ENCODE measurements at places on chromosomes 1 and 21.

DNA sequence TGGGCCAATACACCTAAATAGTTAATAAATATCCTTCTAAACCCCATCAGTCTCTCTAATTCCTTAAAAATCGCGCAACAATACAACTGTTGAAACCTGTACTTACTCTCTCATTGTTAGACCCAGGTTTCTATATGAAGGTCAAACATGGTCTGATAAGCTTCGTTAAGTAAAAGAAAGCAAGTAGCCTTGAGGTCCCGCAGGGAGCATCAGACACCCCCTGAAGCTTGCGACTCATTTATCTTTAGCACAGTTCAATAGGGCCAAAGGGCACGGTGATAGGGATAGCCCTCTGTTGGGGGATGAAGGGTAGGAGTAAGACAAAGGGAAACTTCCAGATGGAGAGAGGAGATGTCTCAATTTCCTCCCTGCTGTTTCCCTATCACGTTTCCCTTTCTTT is 27.3 kb upstream of the THEM4 start:
- no peak for DNase-seq

GRCh38 chr21:42518626-42519025 is 5.0 kb downstream of the SLC37A1 start:
- no peak for DNase-seq

- DNase-seq, result peak; percentile 53
Measured at GRCh38 chr21:37675202-37675801, 241.0 kb downstream of the KCNJ6 start.

GRCh38 chr1:57655161-57655560 is 231.3 kb upstream of the DAB1 start:
- no peak for DNase-seq

- no peak for DNase-seq
Measured at GRCh38 chr1:113662101-113662500, 97.2 kb downstream of the PHTF1 start.

DNA sequence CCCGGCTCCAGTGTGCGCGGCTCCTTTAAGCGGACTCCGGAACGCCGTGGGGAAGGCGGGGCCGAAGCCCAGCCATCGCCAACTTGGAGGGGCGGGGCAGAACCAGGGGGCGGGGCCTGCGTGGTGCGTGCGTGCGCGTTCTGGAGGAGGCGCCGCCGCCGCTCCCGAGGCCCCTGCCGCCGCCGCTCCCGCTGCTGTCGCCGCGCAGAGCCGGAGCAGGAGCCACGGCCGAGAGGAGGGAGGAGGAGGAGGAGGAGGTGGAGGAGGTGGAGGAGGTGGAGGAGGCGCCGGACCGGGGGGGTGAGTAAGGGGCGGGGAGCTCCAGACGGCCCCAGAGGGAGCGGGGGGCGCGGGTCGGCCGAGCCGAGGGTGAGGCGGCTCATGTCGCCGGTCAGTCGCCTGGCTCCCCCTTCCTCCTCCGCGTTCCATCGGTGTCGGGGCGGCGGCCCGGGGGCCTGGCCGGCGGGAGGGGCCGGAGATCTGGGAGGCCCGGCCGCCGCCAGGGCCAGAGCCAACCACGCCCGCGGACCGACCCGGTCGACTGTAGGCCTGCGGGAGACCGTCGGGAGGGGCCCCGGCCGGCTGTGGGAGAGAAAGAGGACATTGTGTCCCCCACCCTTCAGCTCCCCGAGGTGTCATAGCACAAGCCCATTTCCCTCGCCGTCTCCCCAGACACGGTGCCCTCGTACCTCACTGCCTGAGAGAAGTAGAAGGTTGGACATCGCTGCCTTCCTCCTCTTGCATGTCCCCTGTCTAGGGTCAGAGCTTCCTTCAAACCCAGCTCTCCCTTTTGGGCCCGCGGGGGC is at the start of gene RAP1A:
TSS of gene RAP1A (plus strand) at position 155 of the 806 bp plus-strand sequence. CDS start 71,572 bp downstream, outside the sequence.
- DNase-seq, result peak; percentile 92

- no peak for DNase-seq
Measured at GRCh38 chr1:153426809-153427208, 10.5 kb downstream of the S100A7A start.

DNA sequence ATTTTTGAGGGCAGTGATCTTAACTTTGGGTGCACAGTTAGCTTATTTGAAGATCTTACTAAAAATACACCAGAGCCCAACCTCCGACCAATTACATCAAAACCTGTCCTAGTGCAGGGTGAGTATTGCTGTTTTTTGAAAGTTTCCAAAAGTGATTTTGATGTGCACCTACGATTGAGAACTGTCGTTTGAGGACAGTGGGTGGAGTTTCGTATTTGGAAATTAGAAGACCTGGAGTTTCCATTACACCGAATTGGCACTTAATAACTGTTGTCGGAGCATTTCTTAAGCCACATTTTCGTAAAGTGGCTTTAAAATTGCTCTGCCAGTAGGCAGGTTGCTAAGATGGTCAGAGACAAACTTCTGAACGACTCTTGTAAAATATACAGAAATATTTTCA is 1.1 kb downstream of the SOD1 start:
- DNase-seq, result no peak

DNA sequence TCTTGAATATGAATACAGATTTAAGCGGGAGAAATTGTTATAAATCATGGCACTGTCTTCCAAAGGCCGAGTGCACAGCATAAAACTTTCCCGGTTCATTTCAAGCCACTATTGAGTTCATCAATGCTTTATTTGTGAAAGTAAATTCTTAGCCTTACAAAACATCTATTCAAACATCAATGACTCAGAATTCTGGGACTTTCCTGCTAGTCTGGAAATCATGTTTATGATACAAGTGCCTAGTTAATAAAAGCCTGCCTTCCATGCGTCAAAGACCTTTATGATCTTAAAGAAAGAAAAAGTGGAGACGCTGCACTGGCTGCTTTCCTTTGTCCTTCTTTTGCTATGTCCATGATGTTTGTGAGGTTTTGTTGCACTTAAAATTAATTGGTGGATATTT is 137.7 kb downstream of the SETD4 start:
- no peak for DNase-seq

GRCh38 chr1:234608025-234608910 is 1.7 kb downstream of the IRF2BP2 start:
- peak; percentile 81 for DNase-seq

DNA sequence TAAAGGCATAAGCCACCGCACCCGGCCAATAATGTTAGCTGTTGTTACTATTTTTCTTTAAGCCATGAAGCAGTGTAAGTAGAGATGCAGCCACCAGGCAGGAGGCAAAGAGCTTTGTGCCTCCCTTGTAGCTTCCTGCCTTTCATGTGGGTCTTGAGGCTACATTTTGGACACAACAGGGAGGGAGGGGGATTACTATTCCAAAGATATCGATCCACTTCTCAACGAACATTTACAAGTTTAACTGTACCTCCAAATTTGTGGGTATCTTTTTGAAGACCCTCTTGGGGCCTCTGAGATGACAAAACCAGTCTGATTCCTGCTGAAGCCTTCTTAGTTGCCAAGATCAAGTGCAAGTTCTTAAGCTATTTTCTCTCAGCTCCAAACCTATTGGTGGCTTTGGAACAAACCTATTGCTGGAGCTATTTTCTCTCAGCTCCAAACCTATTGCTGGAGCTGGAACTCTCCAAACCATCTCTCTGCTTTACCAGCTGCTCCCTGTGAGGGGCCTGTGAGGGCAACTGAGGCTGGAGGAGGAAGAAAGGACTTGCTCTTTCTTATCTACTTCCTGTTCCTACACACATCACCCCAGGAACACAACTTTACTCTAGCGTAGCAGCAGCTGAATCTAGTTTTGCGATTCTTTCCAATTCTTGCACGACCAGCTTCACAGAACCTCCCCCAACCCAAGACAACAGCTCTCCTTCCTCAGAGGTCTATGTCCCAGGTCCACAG is 16.1 kb upstream of the RCAN3 start:
- no peak for DNase-seq

GRCh38 chr1:229769006-229769405 is 143.0 kb downstream of the URB2 start:
- DNase-seq, result no peak

- no peak for DNase-seq
Measured at GRCh38 chr1:155000411-155000725, 2.2 kb upstream of the ZBTB7B start.

- DNase-seq, result no peak
Measured at GRCh38 chr1:63635681-63636080, 42.5 kb downstream of the PGM1 start.

GRCh38 chr1:244852694-244853093 is 11.6 kb downstream of the HNRNPU start:
- DNase-seq, result no peak

- no peak for DNase-seq
Measured at GRCh38 chr1:171983584-171983983, 142.3 kb downstream of the DNM3 start.

GRCh38 chr1:67307251-67308060 is at the start of gene IL12RB2:
Gene IL12RB2, plus strand, starts transcription at chr1:67307873. Its CDS starts 12,496 bp downstream, at chr1:67320369.
- DNase-seq, result peak; percentile 76

DNA sequence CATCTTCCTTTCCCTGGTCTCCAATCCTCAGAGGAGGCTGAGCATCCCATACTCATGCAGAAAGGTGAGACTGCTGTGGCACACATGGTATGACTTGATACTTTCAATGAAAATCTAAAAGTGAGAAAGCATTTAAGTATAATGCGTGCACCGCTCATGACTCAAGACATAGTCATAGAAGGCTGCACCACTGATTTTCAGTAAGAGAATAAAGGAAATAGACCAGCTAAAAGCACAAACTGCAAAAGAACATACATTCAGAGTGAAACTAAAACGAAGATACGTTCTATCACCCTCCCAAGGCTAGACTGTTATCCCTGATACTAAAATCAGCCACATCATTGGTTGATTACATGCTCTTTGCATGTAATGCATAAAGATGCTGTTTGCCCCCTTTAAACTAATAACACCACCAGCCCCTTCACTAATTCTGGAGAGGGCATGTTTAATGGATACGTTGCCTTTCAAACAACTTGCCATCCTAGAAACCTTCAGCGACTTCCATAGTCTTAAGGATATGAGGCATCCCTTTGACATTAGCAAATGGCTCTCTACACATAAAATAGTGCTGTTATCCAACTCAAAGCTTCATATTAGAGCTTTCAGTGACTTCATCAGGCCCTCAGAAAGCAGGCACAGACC is 2.1 kb downstream of the PLD5 start:
- peak; percentile 17 for DNase-seq

DNA sequence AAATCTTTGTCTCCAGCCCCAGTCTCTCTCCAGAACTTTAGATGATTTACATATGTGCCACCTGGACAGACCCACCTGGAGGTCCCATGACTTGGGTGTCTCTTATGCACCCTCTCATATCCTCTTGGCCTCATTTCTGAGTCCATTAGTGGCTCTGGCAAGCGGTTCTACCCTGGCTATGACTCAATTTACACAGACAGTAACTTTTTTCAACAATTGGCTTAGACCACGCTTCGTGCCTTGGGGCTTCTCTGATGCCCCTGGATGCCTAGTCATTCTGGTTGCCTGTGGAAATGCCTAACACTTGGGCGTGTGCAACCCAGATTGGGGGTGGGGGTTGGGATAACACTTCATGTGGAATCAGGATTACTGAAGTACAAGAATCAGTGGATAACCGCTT is 57.1 kb upstream of the GADD45A start:
- DNase-seq, result no peak

DNA sequence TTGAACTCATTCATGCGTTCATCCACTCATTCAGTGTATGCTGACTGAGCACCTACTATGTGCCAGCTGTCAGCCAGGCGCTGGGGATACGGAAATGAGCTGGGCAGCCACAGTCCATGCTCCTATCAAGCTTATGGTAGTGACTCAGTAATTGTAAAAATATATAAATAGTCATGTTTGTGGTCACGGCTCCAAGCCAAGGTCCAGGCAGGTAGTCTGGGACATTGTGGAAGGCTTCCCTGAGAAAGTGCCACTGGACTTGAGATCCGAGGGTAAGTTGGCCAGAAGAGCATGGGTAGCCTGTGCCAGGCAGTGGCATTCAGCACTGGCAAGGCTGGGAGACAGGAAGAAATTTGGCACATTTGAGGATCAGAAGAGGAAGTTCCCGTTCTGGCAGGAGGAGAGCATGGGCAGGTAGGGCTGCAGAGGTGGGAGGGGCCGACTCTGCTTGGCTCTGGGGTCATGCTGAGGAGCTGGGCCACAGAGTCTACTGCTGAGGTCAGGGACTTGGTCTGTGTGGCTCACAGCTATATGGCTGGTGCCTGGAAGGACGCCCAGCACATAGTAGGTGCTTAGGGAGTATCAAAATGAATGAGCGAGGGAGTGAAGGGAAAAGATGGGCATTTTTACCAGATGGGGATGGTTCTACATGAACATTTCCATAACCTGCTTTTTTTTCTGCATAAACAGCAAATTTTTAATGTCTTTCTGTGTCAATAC is 6.9 kb downstream of the PTPRF start:
- DNase-seq, result no peak

GRCh38 chr1:10122926-10123325 is 87.4 kb upstream of the KIF1B start:
- DNase-seq, result no peak

- DNase-seq, result no peak
Measured at GRCh38 chr1:214086945-214087344, 99.2 kb downstream of the PROX1 start.

- no peak for DNase-seq
Measured at GRCh38 chr1:26121854-26122773, 10.5 kb downstream of the PDIK1L start.

GRCh38 chr21:32278103-32278502 is 746 bp downstream of the MIS18A start:
- DNase-seq, result no peak

DNA sequence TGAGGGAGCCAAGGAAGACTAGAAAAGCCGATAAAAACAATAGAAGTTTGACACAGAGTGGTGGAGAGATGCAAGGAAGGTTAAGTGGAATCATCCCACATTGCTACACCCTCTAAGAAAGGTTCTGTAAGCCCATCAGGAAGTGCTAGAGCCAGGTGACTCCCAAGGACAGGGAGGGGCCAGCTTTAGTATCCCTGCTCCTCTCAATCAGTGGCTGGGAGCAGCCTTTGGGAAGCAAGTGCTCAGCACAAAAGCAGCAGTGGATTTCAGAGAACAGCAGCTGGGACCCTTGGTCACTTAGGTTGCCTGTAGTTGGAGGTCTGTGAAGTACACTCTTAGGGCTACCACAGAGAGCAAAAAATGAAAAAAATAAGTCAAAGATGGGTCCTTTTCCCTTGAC is 42.5 kb downstream of the NME7 start:
- DNase-seq, result no peak

DNA sequence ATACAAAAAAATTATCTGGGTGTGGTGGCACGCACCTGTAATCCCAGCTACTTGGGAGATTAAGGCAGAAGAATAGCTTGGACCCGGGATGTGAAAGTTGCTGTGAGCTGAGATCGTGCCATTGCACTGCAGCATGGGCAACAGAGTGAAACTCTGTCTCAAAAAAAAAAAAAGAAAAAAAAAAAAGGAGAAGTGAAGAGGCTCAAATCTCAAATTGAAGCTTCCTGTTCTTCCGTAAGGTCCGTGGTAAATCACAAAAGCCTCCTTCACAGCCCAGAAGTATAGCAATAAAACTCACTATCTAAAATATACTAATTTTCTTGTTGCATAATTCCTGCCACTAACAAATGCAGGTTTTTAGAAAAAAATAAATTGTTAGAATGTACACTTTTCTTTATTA is 498.2 kb upstream of the BRINP3 start:
- no peak for DNase-seq

- DNase-seq, result no peak
Measured at GRCh38 chr21:22225299-22225698, 1227.1 kb downstream of the NCAM2 start.

- DNase-seq, result no peak
Measured at GRCh38 chr21:37562920-37563640, 196.5 kb downstream of the DYRK1A start.

All from stimulated activated CD4-positive, alpha-beta T cell treated with anti-CD3 and anti-CD28 coated beads, Interleukin-1b, Interleukin-23, amount 100 ng/mL, for 48 hours (primary cell).